ENCODE measurements at places on chromosomes 3 and 15.

GRCh38 chr15:52331490-52332240 is 36.1 kb upstream of the MYO5C start:
- DNase-seq = peak; percentile 7

DNA sequence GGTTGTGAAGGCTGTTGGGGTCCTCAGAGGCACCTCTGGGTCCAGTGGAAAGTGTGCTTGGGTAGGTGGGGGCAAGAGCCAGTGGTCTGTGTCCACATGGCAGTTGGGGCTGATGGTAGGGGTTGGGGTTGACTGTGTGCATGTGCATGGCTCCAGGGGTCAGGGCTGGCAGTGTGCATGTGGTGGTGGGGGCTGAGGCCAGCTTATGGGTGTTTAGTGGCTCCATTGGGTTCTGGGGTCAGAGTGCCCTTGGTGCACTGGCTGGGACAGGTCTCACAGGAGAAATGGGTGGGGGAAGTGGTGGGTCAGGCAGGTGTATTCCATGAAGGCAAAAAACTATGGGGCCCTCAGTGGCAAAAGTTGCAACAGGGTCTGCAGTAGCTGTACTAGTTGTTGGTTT is 97.9 kb downstream of the EDEM1 start:
- no peak for DNase-seq

DNA sequence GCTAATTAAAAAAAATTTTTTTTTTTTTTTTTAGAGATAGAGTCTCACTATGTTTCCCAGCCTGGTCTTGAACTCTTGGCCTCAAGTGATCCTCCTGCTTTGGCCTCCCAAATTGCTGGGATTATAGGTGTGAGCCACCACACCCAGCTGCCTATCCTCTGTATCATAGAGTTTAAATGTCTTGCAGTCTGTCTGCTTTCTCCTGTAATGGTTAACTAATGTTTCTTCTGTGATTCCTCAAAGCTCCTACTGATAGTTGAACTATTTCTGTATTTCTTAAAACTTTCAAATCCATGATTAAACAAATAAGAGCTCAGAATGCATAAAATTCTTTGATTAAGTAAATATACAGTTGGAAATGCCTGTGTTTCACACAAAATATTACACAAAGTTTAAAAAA is 115.4 kb upstream of the TPM1 start:
- no peak for DNase-seq

DNA sequence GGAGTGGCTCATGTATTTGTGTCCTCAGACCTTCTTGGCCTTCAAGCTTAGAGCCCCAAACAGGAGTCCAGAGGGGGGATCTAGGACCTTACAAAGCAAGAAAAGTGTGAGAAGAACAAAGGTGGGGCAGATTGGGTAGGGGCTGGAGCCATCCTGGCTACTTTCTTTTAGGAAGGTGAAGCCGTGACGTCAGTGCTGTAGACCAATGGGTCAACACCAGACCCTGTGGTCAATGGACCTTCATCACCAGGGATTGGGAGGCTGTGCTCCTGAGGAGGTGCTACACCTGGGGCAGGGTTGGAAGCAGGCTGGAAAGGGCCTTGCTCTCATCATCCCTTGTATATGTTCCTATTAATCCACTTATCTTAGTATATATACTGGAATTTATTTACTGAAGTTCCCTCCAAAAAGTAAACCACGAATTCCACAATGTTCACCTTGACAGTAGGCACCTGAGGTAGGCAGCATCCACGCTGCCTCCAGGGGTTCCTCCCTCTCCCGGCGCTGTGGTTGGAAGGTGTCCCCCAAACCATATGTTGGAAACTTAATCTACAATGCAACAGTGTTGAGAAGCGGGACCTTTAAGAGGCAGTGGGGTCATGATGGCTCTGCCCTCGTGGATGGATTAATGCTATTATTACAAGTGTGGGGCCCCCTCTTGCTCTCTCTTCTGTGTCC is 21.4 kb upstream of the MCCC1 start:
- no peak for DNase-seq

DNA sequence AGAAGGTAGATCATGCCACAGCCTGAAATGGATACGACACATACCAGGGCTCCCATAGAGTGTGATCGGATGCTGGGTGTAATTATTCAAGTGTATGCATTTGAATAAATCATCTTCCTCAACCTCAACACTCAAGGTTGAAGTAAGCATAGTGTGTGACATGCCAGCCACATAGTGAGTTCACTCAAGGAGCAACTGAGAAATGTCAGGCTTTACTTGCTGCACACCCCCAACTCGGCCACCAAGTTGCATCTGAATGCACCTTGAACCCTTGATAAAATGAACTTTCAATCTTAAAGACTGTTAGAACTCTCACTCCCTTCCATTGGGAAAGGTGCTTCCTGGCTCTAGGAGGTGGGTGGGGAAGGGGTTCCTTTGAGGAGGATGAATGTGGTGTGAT is 121.3 kb downstream of the GHSR start:
- DNase-seq = no peak

DNA sequence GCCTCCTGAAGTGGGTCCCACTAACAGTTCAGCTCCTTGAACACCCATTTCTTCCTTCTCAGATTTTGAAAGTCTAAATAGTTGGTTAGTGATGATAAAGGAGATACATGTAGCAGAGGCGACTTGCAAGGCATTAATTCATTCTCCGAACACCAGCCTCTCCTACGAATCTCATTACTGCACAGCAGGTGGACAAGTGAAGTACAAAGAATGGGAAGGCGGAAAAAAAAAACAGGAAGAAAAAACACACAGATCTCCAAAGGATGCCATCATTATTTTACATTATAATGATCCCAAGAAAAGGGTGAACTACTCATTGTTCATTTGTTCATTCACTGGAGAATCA is 276.5 kb downstream of the MAGI1 start:
- DNase-seq = no peak

DNA sequence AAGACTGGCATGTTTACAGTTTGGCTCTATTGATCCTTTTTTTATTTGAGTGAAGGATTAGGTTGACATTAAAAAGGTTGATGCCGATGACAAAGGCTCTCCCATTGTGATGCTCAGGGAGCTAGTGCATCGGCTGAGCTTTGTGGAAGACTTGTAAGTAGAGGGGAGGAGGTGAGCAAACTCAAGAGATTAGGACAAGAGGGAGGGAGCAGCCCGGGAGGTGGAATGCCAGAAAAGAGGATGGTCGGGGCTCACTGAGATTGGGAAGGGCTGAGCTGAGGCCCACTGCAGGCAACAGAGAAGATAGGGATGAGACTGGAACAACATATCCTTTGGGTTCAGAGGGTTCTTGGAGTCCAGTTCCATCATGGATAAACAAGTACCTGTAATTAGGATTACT is 26.5 kb upstream of the PSMD6 start:
- no peak for DNase-seq

DNA sequence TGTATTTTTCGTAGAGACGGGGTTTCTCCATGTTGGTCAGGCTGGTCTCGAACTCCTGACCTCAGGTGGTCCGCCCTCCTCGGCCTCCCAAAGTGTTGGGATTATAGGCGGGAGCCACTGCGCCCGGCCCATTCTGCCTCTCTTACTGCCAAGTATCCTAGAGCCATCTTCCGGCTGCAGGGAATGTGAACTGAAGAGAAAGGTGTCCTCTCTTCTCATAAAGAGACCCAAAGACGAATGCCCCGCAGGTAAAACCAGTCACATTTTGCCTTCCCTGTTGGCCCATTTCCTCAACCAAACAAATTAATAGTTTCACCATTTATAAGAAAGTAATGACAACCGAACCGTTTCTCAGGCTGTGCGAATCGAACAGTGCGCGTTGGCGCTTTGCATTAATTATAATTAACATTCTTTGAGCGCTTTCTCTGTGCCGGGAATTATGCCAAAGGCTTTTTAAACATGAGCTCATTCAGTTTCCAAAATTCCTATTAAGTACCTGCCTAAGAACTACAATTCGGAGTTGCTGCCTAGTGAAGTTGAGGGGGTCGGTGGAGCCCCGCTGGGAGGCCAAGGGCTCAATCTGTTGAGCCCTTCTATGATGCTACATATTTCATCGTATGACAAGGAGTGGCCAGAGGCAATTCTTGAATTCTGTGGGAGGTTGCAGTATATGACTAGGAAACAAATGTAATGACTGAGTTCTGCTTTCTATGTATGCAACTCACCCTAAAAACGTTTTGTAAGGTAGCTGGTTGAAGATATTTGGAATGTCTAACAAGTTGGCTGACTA is 819 bp upstream of the RPL24 start:
- no peak for DNase-seq

DNA sequence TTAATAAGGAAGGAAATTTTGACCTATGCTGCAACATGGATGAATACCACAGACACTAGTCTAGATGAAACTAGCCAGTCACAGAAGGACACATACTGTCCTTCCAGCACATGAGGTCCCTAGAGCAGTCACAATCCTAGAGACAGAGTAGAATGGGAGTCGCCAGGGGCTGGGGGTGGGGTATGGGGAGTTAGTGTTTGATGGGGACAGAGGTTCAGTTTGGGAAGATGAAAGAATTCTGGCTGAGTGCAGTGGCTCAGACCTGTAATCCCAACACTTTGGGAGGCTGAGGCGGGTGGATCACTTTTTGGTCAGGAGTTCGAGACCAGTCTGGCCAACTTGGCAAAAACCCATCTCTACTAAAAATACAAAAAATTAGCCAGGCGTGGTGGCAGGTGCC is 99.2 kb downstream of the TPRA1 start:
- DNase-seq = no peak

DNA sequence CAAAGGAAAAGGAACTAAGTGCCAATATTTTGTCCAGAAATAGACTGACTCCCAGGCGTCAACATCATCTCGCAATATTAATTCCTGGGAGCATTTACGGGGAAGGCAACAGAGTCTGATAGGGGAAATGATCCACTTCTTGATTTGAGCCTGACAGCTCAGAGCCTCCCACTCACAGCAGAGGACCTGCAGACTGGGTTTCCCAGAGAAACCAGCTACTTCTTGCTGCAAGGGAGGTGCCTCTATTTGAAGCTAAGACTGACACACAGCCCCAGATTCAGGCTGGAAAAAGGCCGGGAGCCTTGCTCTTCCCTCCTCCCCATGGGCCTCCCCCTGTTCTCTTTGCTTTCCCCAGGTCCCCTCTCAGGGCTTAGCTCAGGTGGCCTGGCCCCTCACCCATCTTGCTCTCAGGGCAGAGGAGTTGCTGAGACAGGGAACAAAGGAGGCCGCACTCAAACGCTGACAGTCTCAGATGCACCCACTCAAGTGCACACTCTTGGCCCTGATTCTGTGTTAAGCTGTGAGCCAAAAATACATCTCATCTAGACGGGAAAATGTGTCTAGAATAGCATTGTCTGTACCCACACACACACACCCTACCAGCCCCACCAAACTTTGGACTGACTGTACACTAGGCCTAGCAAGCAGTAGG is 49.8 kb upstream of the DCLK3 start:
- DNase-seq = no peak

DNA sequence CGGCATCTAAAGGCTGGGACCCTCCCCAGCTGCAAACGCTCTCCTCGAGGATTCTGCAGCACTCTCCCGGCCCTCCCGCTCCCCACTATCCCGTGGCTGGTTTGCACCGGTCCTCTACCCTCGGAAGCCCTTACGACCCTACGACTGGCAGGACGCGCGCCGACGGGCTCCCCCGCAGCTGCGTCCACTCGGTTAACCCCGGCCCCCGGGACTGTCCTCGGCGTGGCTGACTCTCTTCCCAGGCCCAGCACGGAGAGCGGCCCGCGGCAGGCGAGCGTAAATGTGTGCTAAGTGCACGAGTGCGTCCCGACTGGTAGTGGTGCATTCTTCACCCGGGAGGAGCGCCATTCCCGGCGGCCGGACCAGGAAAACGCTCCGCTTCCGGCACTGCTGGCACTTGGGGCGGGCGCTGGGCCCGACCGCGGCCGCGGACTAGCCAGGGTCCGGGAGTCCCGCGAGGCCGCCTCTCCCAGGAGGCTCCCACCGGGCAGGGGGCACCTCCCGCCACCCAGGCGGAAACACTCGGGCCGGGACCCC is 508 bp downstream of the GORASP1 start:
- no peak for DNase-seq

DNA sequence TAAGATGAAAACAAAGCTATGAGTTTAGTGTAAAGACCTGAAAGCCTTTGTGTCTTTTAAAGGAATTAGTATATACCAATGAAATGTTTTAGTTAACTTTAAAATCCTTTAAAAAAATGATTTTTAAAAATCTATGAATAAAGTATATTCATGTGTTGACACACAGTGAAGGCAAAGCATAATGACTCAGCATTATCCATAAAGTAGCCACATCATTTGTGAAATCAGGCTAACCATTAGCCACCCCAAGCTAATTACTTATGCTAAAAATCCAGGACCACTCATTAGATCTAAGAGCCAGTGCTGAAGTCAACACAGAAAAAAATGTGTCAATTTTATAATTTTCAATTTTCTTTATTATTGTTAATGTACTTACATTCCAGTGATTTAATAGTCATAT is 310.2 kb downstream of the TBC1D5 start:
- DNase-seq = no peak

DNA sequence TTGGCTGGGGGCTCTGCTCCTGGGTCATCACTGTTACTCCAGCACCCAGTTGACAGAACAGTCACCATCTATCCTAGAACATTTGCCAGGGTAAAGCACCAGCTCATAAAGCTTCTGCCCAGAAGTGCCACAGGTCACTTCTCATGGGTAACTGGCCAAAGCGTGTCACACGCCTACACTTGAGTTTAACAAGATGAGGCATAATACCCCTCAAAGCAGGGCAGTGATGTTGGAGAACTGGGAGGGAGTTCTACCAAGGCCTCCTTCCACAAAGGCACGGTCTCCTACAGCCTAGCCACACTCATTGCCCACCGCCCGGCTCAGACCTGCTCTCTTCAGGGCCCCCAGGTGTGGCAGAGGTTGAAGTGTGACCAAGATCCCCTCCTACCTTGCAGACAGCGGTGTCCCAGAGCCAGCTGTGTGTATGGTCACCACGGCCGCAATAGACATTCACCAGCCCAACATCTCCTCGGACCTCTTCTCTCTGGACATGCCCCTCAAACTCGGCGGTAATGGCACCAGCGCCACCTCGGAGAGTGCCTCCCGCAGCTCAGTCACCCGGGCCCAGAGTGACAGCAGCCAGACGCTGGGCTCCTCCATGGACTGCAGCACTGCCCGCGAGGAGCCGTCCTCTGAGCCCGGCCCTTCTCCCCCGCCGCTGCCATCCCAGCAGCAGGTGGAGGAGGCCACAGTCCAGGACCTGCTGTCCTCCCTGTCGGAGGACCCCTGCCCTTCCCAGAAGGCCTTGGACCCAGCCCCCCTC is 107.7 kb downstream of the ETFA start:
- no peak for DNase-seq

DNA sequence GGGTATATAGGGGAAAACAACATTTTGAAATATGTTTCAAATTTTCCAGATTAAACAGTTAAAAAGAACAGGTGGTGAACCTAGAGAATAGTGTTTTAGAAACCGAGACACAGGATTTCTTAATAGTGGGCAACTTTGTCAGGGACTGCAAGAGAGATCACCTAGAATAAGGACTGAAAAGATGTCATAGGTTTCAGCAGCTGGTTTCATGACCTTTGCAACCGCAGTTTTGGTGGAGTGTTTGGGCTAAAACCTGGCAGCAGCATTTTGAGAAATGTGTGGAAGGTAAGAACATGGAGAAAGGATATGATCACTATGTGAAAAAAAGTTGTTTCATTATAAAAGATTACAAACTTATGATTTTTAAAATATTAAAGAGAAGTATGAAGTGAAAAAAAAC is 34.9 kb downstream of the PRKCI start:
- DNase-seq = no peak
